ENCODE measurements at places on chromosomes 13 and 19. TPM values are rescaled to one million over a fixed set of nuclear protein-coding genes. Genes with fewer than 3 reads are reported as not detected.
A peak's percentile ranks its signal among the peaks of the same experiment; 100 is the strongest.

- DNase-seq = no peak
- H3K27me3 ChIP-seq = no peaks in the 10 kb centered on the region
- no peak overlapping the region for H3K27ac ChIP-seq
- no peaks in the 10 kb centered on the region for H3K4me1 ChIP-seq
- no peak overlapping the region for H3K4me3 ChIP-seq
Measured at GRCh38 chr19:53147645-53148044, 11.2 kb downstream of the ZNF347 start.

Gene RAB11B
- total RNA-seq = 127 TPM

DNA sequence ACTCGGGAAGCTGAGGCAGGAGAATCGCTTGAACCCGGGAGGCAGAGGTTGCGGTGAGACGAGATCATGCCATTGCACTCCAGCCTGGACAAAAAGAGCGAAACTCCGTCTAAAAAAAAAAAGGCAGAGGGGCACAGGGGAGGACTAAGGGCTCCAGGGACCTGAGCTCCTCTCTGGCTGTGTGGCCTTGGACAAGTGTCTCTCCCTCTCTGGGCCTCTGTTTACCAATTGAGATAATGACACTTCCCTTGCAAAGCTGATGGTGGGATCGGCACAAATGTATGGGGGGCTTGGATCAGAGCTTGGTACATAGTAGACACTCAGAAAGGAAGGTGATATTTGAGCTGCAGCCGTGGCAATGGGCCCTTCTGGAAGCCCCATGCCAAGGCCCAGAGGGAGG lies 11.4 kb upstream of the SPACA4 start:
- H3K36me3 ChIP-seq = no peaks in the 10 kb centered on the region
- DNase-seq = no peak
- peaks cover 9% of the 10 kb centered on the region for H3K27me3 ChIP-seq
- no peak overlapping the region for H3K4me3 ChIP-seq
- no peak overlapping the region for H3K27ac ChIP-seq

DNA sequence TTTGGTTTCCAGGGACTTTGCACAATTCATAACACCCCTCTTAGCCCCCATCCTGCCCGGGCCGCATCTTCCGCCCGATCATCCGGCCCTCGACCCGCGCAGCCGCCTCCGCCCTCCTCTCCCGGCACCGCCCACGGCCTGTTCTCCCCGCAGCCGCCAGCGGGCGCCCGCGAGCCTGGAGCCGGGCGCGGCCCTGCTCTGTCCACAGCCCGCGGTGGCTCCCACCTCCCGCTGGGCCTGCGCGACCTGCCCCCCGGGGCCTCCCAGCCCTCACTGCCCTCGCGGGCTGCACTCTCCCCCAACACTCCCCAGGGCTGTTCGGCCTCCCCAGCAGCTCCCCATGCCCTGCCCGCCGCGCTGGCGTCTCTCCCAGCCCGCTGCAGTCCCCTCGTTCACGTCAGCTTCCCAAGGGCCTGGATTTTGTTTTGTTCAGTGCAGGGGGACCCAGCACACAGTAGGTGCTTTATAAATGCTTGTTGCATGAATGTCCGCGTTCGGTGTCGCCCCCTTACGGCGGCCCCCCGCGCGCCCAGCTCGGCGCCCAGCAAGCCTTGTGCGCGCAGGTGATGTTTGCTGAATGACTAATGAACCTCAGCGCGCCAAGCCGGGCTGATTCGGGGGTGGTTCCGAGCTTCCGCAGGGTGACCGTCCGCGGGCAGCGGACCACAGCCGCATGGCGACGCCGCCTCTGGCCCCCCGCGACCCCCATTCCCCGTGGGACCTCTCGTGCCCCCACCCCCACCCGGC lies 4.6 kb upstream of the APC2 start:
- H3K27me3 ChIP-seq = peaks cover 38% of the 10 kb centered on the region
- DNase-seq = peak; percentile 82

Gene APBA3
- 28.1 TPM for total RNA-seq

- no peak overlapping the region for H3K27ac ChIP-seq
- H3K36me3 ChIP-seq = no peaks in the 10 kb centered on the region
- no peak overlapping the region for H3K4me3 ChIP-seq
- DNase-seq = no peak
- no peaks in the 10 kb centered on the region for H3K27me3 ChIP-seq
Measured at GRCh38 chr13:42367831-42368230, 95.9 kb downstream of the AKAP11 start.

- peaks cover 8% of the 10 kb centered on the region for H3K27me3 ChIP-seq
- no peak for DNase-seq
- H3K4me3 ChIP-seq = no peak overlapping the region
- no peaks in the 10 kb centered on the region for H3K4me1 ChIP-seq
- no peak overlapping the region for H3K27ac ChIP-seq
- H3K36me3 ChIP-seq = peaks cover 58% of the 10 kb centered on the region
Measured at GRCh38 chr19:27872370-27872769, 1340.6 kb downstream of the UQCRFS1 start.

- peaks cover 10% of the 10 kb centered on the region for H3K36me3 ChIP-seq
- no peak for DNase-seq
- no peak overlapping the region for H3K4me3 ChIP-seq
- no peaks in the 10 kb centered on the region for H3K27me3 ChIP-seq
Measured at GRCh38 chr13:22176968-22177520, 506.2 kb downstream of the FGF9 start.

Gene SLC6A16
- total RNA-seq = 2.1 TPM

DNA sequence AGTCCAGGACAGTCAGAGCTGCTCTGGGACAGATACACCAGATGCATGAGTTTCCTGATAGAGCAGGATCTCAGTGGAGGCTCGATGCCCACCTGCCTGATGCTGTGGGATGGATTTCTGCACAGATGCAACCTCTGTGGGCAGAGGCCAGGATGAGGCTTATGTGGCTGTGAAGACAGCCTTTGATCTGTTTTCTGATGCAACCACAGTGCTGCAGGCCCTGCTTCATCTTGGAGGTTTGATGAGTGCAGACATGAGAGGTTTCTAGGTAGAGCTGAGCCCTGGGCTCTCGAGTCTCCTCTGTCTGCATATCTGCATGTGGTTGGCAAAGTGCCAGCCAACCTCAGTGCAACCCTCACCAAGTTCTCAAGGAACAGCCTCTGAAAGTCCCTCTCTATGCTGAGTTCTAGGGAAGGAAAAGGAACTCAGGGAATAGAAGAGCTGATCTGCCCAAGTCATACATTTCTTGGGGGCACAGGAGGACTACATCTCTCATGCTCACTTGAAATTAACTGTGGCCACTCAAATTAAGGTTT lies 23.1 kb upstream of the TSHZ3 start:
- 0 out of 2 replicates have a peak, but pooled peaks cover 3% of the 10 kb centered on the region for H3K27me3 ChIP-seq
- H3K36me3 ChIP-seq = peaks cover 51% of the 10 kb centered on the region
- no peak overlapping the region for H3K4me3 ChIP-seq
- no peaks in the 10 kb centered on the region for H3K4me1 ChIP-seq
- no peak overlapping the region for H3K27ac ChIP-seq

DNA sequence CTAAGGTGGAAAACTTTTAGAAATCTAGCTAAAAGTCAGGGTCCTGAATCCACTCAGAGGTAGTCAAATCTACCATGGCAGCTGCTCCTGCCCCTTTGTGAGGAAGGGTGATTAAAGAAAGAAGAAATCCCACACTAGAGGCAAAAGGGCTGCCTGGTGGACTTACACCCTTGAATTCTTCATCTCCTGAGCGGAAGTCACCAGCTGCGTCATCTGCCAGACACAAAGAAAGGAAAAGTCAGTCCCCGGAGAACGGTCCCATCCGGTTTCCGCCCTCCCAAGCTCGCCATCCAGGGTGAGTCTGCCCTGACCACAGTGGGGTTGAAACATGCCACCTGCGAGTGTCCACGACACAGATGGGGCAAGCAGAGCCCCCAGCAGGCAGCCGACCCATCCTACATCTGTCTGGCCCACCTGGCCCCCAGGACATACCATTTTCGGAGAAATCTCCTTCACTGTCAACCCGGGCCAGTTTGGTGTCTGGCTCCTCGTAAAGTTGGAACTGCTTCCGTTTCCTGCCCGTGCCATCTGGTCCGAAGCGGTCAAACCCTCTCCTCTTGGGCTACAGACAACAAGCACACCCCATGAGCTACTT lies 7.7 kb downstream of the AKAP8 start:
- H3K4me1 ChIP-seq = peaks cover 3% of the 10 kb centered on the region
- peaks cover 56% of the 10 kb centered on the region for H3K36me3 ChIP-seq
- no peak overlapping the region for H3K27ac ChIP-seq
- H3K4me3 ChIP-seq = no peak overlapping the region
- DNase-seq = no peak

- no peak overlapping the region for H3K27ac ChIP-seq
- H3K36me3 ChIP-seq = no peaks in the 10 kb centered on the region
- peak; percentile 38 for DNase-seq
- no peaks in the 10 kb centered on the region for H3K27me3 ChIP-seq
- no peak overlapping the region for H3K4me3 ChIP-seq
- H3K4me1 ChIP-seq = peaks cover 11% of the 10 kb centered on the region
Measured at GRCh38 chr19:19372656-19373416, 32.6 kb upstream of the GATAD2A start.

Gene SYT5
- 2.5 TPM for total RNA-seq

Gene CEACAM3
- not detected for total RNA-seq

DNA sequence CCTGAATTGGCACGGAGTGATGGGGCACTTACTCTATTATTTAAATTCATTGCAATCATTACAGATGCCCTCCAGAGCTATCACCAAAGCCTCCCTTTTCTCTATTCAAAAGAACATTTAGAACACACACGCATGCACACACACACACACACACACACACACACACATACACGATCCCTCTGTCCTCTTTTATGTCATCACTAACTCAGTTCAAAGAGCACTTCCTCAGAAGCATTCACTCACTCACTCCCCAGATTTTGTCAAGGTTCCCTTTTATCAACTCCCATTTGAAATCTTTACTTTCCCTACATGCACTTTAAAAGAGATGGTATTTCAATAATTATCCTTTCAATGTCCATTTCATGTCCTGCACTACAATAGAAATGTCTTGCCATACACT lies 22.4 kb upstream of the IGFL4 start:
- H3K4me3 ChIP-seq = no peak overlapping the region
- DNase-seq = no peak
- no peaks in the 10 kb centered on the region for H3K4me1 ChIP-seq
- no peak overlapping the region for H3K27ac ChIP-seq
- peaks cover 16% of the 10 kb centered on the region for H3K36me3 ChIP-seq
- H3K27me3 ChIP-seq = peaks cover 70% of the 10 kb centered on the region

GRCh38 chr19:7381073-7381390 lies 32.3 kb downstream of the ARHGEF18 start:
- H3K4me3 ChIP-seq = no peak overlapping the region
- no peaks in the 10 kb centered on the region for H3K27me3 ChIP-seq
- no peak overlapping the region for H3K27ac ChIP-seq
- DNase-seq = no peak

DNA sequence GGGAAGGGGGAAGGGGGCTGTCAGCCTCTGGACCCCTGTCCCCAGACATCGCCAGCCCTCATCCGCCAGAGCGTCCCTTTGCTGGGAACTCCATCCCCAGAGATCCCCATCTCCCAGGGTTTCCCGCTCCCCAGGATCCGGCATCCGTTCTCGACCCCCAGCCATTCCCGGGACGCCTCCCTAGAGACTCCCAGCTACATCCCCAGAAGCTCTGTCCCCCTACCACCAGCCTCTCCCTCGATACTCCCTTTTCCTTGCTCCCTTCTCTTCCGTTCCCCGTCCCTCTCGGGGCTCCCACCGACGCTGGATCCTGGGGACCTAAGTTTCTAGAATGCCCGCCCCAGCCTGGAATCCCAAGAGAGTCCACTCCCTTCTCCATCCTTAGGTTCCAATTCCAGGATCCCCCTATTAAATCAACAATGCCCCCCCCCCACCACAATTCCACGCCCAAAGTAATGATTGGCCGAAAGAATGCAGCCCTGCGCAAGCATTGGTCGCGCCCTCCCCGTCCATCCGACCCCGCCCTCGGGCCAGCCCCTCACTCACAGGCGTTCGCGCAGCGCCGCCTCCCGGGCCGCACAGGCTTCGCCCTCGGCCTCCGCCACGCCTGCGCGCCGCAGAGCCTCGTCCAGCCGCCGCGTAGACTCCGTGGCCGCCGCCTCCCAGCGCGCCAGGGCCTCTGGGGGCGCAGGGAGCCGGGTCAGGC lies 3.2 kb downstream of the CCDC194 start:
- peak overlapping the region; percentile 95 for H3K27ac ChIP-seq
- H3K36me3 ChIP-seq = peaks cover 3% of the 10 kb centered on the region
- peaks cover 25% of the 10 kb centered on the region for H3K27me3 ChIP-seq
- peak; percentile 98 for DNase-seq
- H3K4me1 ChIP-seq = peaks cover 13% of the 10 kb centered on the region
- H3K4me3 ChIP-seq = peak overlapping the region; percentile 98

GRCh38 chr13:63614874-63615612 lies 2199.4 kb upstream of the PCDH20 start:
- H3K4me3 ChIP-seq = no peak overlapping the region
- DNase-seq = no peak
- H3K27ac ChIP-seq = no peak overlapping the region
- H3K36me3 ChIP-seq = no peaks in the 10 kb centered on the region
- no peaks in the 10 kb centered on the region for H3K27me3 ChIP-seq
- H3K4me1 ChIP-seq = no peaks in the 10 kb centered on the region

DNA sequence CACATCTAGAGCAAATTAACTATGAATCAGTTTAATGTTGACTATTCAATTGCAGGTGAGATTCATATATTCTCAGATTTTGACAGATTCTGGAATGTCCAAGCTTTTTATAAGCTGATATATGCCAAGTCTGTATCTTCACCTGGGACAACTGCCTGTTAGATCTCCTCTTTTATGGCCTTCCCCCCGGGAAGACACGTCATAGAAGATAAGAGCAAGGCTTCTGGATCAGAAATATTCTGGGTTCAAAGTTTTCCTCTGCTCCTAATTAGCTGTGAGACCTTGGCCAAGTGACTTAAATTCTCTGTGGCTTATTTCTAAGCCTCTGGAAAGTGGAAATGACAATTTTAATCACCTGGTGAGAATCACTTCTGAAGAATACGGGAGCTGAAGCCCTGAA lies 187.5 kb downstream of the OXGR1 start:
- H3K27me3 ChIP-seq = peaks cover 2% of the 10 kb centered on the region
- H3K4me1 ChIP-seq = peaks cover 10% of the 10 kb centered on the region
- no peak for DNase-seq
- H3K4me3 ChIP-seq = no peak overlapping the region

- H3K27ac ChIP-seq = no peak overlapping the region
- no peak overlapping the region for H3K4me3 ChIP-seq
- no peak for DNase-seq
- peaks cover 9% of the 10 kb centered on the region for H3K36me3 ChIP-seq
Measured at GRCh38 chr13:94160875-94161274, 318.6 kb downstream of the DCT start.

Gene MRPL54
- 60.9 TPM for total RNA-seq

Gene FFAR1
- total RNA-seq = not detected

Gene STRN4
- 126 TPM for total RNA-seq

Gene SCGB2B2
- total RNA-seq = 0.71 TPM

- peaks cover 18% of the 10 kb centered on the region for H3K4me1 ChIP-seq
- H3K36me3 ChIP-seq = no peaks in the 10 kb centered on the region
- peak overlapping the region; percentile 88 for H3K4me3 ChIP-seq
- no peaks in the 10 kb centered on the region for H3K27me3 ChIP-seq
Measured at GRCh38 chr13:102591988-102592781, 4.6 kb upstream of the TPP2 start.

All from WTC11 (cell line).